Fibroblast of villous mesenchyme (primary cell): ENCODE measurements at places on chromosomes 3 and 15. TPM values are rescaled to one million over a fixed set of nuclear protein-coding genes. Genes with fewer than 3 reads are reported as not detected.

The PIF1 gene
- 9.7 and 11.2 TPM in 2 replicates for total RNA-seq

The RTP4 gene
- total RNA-seq = 2.6 and 3.9 TPM in 2 replicates

The SLC9C1 gene
- under 0.01 TPM in 1 of 2 replicates, not detected in the other for total RNA-seq

The PRTG gene
- total RNA-seq = 6.4 and 6.9 TPM in 2 replicates

The CLDN16 gene
- under 0.01 and 0.43 TPM in 2 replicates for total RNA-seq

The IL12A gene
- total RNA-seq = 0.64 and 2.2 TPM in 2 replicates

The SERPINI1 gene
- 2.2 and 2.6 TPM in 2 replicates for total RNA-seq

The CDAN1 gene
- total RNA-seq = 6.8 and 15.1 TPM in 2 replicates

The APOD gene
- total RNA-seq = 1.3 and 3.5 TPM in 2 replicates

The BNC1 gene
- total RNA-seq = 5.2 and 6.9 TPM in 2 replicates

The DUOX2 gene
- total RNA-seq = not detected in 2 replicates

The NEK11 gene
- 7.7 and 10.4 TPM in 2 replicates for total RNA-seq

The DNAJB11 gene
- total RNA-seq = 40.9 and 60.5 TPM in 2 replicates

The RAD18 gene
- 11.9 and 18.1 TPM in 2 replicates for total RNA-seq

The OIP5 gene
- total RNA-seq = 2.6 and 8.6 TPM in 2 replicates
